T-helper 2 cell treated with Interferon-gamma antibody and Interleukin-4, amounts not matched to agents 100 ng/mL and 5 ng/mL, for 36 hours (primary cell): ENCODE measurements at places on chromosomes 7 and 10. TPM values are rescaled to one million over a fixed set of nuclear protein-coding genes. Genes with fewer than 3 reads are reported as not detected.

The KAZALD1 gene
- 0.36 and 0.77 TPM in 2 replicates for total RNA-seq

The MYOZ1 gene
- not detected in 2 replicates for total RNA-seq

The URGCP gene
- 22.6 and 23.0 TPM in 2 replicates for total RNA-seq

The NKX1-2 gene
- not detected in 2 replicates for total RNA-seq

The GDF2 gene
- not detected in 2 replicates for total RNA-seq

The ACTR3C gene
- total RNA-seq, result 11.0 and 11.7 TPM in 2 replicates

The THNSL1 gene
- total RNA-seq, result 1.6 and 2.3 TPM in 2 replicates

The CALHM3 gene
- total RNA-seq, result 0.14 TPM in 1 of 2 replicates, not detected in the other

The TYW1B gene
- 3.4 and 3.5 TPM in 2 replicates for total RNA-seq

The DNTT gene
- not detected in 2 replicates for total RNA-seq

The COBL gene
- not detected in 2 replicates for total RNA-seq

The SLC18A2 gene
- total RNA-seq, result 0.09 TPM in 1 of 2 replicates, not detected in the other

The C10orf67 gene
- total RNA-seq, result not detected in 2 replicates

The OR2A12 gene
- not detected in 2 replicates for total RNA-seq

The AGFG2 gene
- total RNA-seq, result 39.2 and 41.3 TPM in 2 replicates

The GRID2IP gene
- total RNA-seq, result 0.07 TPM in 1 of 2 replicates, not detected in the other

The PON3 gene
- 0.25 TPM in 1 of 2 replicates, not detected in the other for total RNA-seq

The RGR gene
- total RNA-seq, result not detected in 2 replicates

The NUPR2 gene
- total RNA-seq, result not detected in 2 replicates

The KCNIP2 gene
- 4.2 and 4.6 TPM in 2 replicates for total RNA-seq

The BTBD16 gene
- not detected in 2 replicates for total RNA-seq

The BRAT1 gene
- total RNA-seq, result 40.0 and 41.8 TPM in 2 replicates

The SLC26A5 gene
- not detected in 2 replicates for total RNA-seq

The TFEC gene
- 0.61 and 1.0 TPM in 2 replicates for total RNA-seq

The NAT16 gene
- not detected in 2 replicates for total RNA-seq

The ANKRD30A gene
- total RNA-seq, result not detected in 2 replicates

The IRF5 gene
- total RNA-seq, result 7.2 and 8.0 TPM in 2 replicates

The LRRD1 gene
- total RNA-seq, result 0.11 TPM in 1 of 2 replicates, not detected in the other
